Endodermal cell (in vitro differentiated cells): ENCODE measurements at places on chromosomes 7 and 10. TPM values are rescaled to one million over a fixed set of nuclear protein-coding genes. Genes with fewer than 3 reads are reported as not detected.

DNA sequence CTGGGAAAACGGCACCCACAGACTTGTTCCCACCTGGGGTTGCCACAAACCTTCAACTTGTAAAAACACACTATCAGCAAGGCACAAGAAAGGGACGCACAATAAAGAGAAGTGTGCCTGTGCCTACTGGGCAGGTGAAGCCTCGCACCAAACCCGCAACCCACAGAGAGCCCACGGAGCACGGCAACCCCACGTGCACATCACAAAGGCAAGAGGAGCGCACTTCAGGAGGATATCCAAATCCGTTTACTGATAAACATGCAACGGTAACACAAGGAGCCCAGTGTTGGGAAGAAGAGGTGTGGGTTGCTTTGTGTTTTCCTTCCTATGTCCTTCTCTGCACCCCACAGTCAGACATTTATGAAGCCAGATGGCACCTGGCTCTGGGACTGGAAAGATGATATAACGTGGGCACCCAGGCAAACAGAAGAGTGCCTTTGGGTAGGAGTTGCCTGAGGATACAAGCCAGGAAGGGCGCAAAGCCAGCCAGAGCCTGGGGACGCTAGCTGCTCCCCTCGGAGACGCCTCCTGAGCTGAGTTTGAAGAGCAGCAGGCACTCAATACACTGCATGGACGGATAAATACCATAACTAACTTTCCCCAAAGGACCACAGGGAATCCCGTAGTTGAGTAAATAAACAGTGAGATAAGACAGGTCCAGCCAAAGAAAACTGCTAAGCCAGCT lies 41.6 kb downstream of the TCERG1L start:
- H3K4me1 ChIP-seq: peaks cover 5% of the 10 kb centered on the region
- no peak overlapping the region for H3K4me3 ChIP-seq
- H3K27ac ChIP-seq: no peak overlapping the region
- H3K36me3 ChIP-seq: no peaks in the 10 kb centered on the region
- H3K27me3 ChIP-seq: no peaks in the 10 kb centered on the region

- no peak overlapping the region for H3K4me3 ChIP-seq
- no peak for DNase-seq
- no peak overlapping the region for H3K27ac ChIP-seq
These were observed 2.5 kb upstream of the CLDN4 start for GRCh38 chr7:73828107-73828803.

GRCh38 chr7:128951296-128951695 lies 13.6 kb downstream of the IRF5 start:
- no peak overlapping the region for H3K4me3 ChIP-seq
- DNase-seq: no peak
- peaks cover 2% of the 10 kb centered on the region for H3K4me1 ChIP-seq
- no peak overlapping the region for H3K27ac ChIP-seq

Gene HTR5A
- total RNA-seq: 0.11 and 0.16 TPM in 2 replicates

- no peak for DNase-seq
- H3K36me3 ChIP-seq: no peaks in the 10 kb centered on the region
- no peak overlapping the region for H3K4me3 ChIP-seq
- H3K4me1 ChIP-seq: no peaks in the 10 kb centered on the region
These were observed 13.3 kb upstream of the SLC16A12 start for GRCh38 chr10:89548673-89549072.

- no peak overlapping the region for H3K27ac ChIP-seq
- no peak overlapping the region for H3K4me3 ChIP-seq
- DNase-seq: peak; percentile 61
- H3K36me3 ChIP-seq: no peaks in the 10 kb centered on the region
- no peaks in the 10 kb centered on the region for H3K27me3 ChIP-seq
- H3K4me1 ChIP-seq: peaks cover 20% of the 10 kb centered on the region
These were observed 12.3 kb upstream of the ENO4 start for GRCh38 chr10:116836902-116837523.

- peaks cover 53% of the 10 kb centered on the region for H3K36me3 ChIP-seq
- no peak overlapping the region for H3K27ac ChIP-seq
- peak overlapping the region; percentile 68 for H3K4me3 ChIP-seq
These were observed 23.3 kb downstream of the AVL9 start for GRCh38 chr7:32518534-32519140.

DNA sequence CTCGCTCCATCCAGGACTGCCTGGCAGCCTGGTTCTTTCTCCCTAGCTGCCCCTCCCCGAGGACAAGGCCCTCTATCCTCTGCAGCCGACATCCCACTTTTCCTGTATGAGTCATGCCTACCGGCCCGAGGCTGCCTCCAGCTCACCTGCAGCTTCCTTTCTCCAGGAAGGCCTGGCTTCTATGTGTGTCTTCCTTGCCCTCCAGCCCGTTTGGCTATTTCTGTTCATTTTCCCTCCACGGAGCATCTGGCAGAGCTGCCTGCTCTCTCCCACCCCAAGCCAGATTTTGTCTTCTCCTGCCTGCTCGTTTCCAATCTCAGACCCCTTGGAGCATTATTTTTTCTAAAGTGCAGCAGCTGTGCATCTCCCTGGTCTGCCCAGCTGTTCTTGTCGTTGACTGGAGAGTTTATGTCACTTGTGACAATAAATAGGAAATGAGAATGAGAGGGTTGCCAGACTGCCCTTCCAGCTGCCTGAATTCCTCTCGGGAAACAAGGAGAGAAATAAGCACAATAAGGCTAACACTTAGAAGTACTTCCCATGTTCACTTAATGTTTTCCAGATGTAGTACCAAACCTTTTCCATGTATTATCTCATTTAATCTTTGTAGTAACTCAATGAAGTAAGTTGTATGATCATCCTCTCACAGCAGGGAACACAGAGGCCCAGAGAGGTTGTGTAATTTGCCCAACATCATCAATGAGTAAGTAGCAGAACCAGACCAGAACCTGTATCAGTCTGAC lies 19.7 kb downstream of the UBTD1 start:
- peak; percentile 77 for DNase-seq
- no peaks in the 10 kb centered on the region for H3K4me1 ChIP-seq
- no peaks in the 10 kb centered on the region for H3K27me3 ChIP-seq
- H3K4me3 ChIP-seq: no peak overlapping the region

Gene MACC1
- total RNA-seq: 1.4 and 2.8 TPM in 2 replicates

GRCh38 chr10:103676058-103676785 lies 179.2 kb downstream of the SH3PXD2A start:
- no peak overlapping the region for H3K4me3 ChIP-seq
- H3K36me3 ChIP-seq: no peaks in the 10 kb centered on the region
- no peaks in the 10 kb centered on the region for H3K4me1 ChIP-seq
- H3K27me3 ChIP-seq: no peaks in the 10 kb centered on the region
- no peak for DNase-seq

GRCh38 chr10:61975391-61975932 lies 74.0 kb downstream of the ARID5B start:
- no peak for DNase-seq
- H3K27me3 ChIP-seq: no peaks in the 10 kb centered on the region

DNA sequence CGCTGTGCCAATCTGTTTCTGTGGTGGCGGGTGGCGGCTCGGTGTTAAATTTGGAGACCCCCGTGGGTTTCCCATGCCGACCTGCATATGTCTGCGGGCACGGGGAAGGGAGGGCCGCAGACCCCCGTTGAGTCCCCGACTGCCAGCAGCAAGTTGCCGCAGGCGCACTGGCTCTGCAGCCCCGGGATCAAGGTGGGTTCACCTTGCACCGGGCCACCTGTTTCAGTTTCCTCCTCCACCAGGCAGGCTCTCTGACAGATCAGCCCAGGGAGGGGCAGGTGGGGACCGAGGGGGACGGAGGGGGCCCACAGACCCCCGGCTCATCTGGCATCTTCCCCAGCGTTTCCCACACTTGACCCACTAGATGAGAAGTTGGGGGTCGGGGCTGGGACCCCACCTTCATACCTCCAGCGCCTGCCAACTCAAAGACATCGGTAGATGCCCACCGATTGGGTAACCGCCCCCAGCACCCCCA lies 95.9 kb downstream of the CUX1 start:
- H3K4me3 ChIP-seq: no peak overlapping the region
- peaks cover 8% of the 10 kb centered on the region for H3K4me1 ChIP-seq
- DNase-seq: no peak
- no peak overlapping the region for H3K27ac ChIP-seq
- no peaks in the 10 kb centered on the region for H3K27me3 ChIP-seq

Gene TWIST1
- 0.46 to 1.7 TPM (median 1.7 TPM) in 3 replicates for total RNA-seq

GRCh38 chr7:8169171-8169570 lies 92.8 kb downstream of the ICA1 start:
- no peaks in the 10 kb centered on the region for H3K36me3 ChIP-seq
- no peak overlapping the region for H3K27ac ChIP-seq
- H3K4me3 ChIP-seq: no peak overlapping the region
- no peak for DNase-seq
- H3K27me3 ChIP-seq: no peaks in the 10 kb centered on the region

DNA sequence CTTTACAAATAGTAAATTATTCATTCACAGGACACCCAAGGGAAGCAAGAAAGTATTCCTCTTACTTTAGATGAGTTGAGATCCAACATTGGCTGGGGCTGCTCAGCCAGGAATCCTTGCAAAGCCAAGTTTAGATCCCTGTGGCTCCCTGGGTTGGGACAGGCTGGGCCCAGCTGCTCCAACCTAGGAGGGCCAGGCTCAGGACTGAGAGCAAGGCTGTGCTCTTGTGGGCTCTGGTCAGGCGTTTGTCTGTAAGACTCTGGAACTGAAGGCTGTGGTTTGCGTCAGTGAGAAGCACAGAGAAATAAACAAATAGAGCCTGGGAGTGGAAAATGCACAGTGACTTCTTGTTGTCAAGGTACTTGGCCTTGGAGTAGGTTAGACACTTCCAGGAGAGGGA lies 53.2 kb upstream of the TMEM273 start:
- no peak overlapping the region for H3K4me3 ChIP-seq
- H3K27me3 ChIP-seq: peaks cover 2% of the 10 kb centered on the region
- H3K36me3 ChIP-seq: no peaks in the 10 kb centered on the region

Gene ZC3HAV1L
- 9.7 to 24.4 TPM (median 12.0 TPM) in 3 replicates for total RNA-seq

DNA sequence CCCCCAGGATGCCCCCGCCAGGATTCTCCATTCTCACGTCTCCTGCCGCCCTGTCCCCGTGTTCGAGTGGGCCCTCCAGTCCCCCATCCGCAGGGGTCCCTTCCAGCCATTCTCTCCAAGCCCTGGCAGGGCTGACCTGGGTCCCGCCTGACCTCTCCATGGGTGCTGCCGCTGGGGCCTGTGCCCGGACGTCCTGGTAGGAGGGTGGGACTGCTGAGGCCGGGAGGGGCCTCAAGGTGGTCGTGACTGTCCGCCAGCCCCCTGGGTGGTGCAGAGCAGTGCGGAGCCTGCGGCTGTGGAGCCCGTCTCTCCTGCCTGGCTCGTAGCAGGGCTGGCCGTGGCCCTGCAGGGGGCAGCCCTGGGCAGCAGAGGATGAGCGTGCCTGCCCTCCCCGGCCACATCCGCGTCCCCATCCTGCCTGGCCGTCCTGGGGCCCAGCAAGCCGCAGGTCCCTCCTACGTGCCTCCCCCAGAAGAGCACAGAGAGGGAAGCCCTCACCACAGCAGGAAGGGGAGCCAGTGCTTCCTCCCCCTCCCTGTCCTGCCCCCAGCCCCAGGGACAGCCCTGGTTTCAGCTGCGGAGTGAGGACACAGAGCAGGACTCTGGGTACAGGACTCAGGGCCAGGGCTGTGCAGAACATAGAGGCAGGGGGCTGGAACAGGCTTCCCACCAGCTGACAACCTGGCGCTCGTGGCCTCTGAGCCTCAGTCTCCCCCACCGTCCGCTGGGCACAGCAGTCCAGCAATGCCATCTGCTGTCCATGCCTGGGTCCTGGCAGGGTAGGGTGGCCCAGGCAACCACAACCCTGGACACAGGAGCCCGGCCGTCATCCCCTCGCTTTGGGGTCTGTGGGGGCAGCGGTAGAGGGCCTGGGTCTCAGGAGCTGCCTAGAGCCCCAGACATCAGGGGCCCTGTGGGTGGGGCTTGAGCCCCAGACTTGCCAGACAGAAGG lies 1.5 kb upstream of the GRIFIN start:
- no peak overlapping the region for H3K4me3 ChIP-seq
- H3K27ac ChIP-seq: no peak overlapping the region
- H3K4me1 ChIP-seq: no peaks in the 10 kb centered on the region
- H3K27me3 ChIP-seq: no peaks in the 10 kb centered on the region
- H3K36me3 ChIP-seq: no peaks in the 10 kb centered on the region

Gene NPS
- not detected in 3 replicates for total RNA-seq

Gene SSC4D
- 18.3 and 21.9 TPM in 2 replicates for total RNA-seq

- no peak overlapping the region for H3K27ac ChIP-seq
- no peak for DNase-seq
- H3K36me3 ChIP-seq: no peaks in the 10 kb centered on the region
These were observed 410.4 kb upstream of the AUTS2 start for GRCh38 chr7:69187824-69188333.

- no peak overlapping the region for H3K4me3 ChIP-seq
- H3K4me1 ChIP-seq: no peaks in the 10 kb centered on the region
- no peaks in the 10 kb centered on the region for H3K36me3 ChIP-seq
- no peak overlapping the region for H3K27ac ChIP-seq
These were observed 79.7 kb downstream of the TBXAS1 start for GRCh38 chr7:139908792-139909191.

Gene HOXA1
- total RNA-seq: not detected in 3 replicates

GRCh38 chr7:123772652-123773051 lies 23.8 kb upstream of the WASL start:
- peaks cover 3% of the 10 kb centered on the region for H3K4me1 ChIP-seq
- DNase-seq: no peak
- H3K36me3 ChIP-seq: no peaks in the 10 kb centered on the region
- H3K27me3 ChIP-seq: no peaks in the 10 kb centered on the region

GRCh38 chr10:129400426-129400825 lies 66.6 kb upstream of the MGMT start:
- H3K4me1 ChIP-seq: no peaks in the 10 kb centered on the region
- no peaks in the 10 kb centered on the region for H3K36me3 ChIP-seq
- H3K27ac ChIP-seq: no peak overlapping the region
- H3K27me3 ChIP-seq: no peaks in the 10 kb centered on the region

Gene GBF1
- total RNA-seq: 31.4 to 38.1 TPM (median 33.5 TPM) in 3 replicates

DNA sequence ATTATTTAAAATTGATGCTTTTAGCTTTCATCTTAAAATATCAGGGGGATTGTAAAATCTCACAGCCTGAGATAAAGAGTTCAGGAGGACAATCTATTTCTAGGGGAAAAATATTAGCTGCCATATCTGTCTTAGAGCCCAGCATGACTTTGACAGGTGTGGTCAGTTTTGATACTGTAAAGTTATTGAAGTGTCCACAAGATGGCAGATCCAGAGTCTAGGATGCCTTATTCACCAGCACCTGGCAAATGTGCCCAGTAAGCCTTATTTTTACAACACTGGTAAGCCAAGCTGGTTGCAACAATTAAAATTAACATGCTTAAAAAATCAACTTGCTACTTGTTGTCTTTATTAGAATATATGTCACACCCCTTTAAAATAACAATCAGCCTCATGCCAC lies 579.3 kb downstream of the SH2D4B start:
- DNase-seq: no peak
- no peaks in the 10 kb centered on the region for H3K4me1 ChIP-seq
- no peaks in the 10 kb centered on the region for H3K36me3 ChIP-seq
- H3K4me3 ChIP-seq: no peak overlapping the region
- H3K27ac ChIP-seq: no peak overlapping the region
- H3K27me3 ChIP-seq: no peaks in the 10 kb centered on the region

Gene KIF11
- 29.7 to 57.3 TPM (median 55.7 TPM) in 3 replicates for total RNA-seq

Gene LRRC27
- 9.5 and 10.3 TPM in 2 replicates for total RNA-seq

- DNase-seq: no peak
- H3K27me3 ChIP-seq: no peaks in the 10 kb centered on the region
- H3K27ac ChIP-seq: no peak overlapping the region
- H3K36me3 ChIP-seq: no peaks in the 10 kb centered on the region
- H3K4me3 ChIP-seq: no peak overlapping the region
These were observed 100.7 kb downstream of the IQUB start for GRCh38 chr7:123433665-123434064.

Gene AGK
- total RNA-seq: 25.7 to 46.0 TPM (median 41.7 TPM) in 3 replicates

GRCh38 chr10:101601541-101601940 lies 13.4 kb downstream of the DPCD start:
- no peak overlapping the region for H3K4me3 ChIP-seq
- H3K36me3 ChIP-seq: peaks cover 19% of the 10 kb centered on the region
- H3K27me3 ChIP-seq: no peaks in the 10 kb centered on the region
- H3K27ac ChIP-seq: no peak overlapping the region

Gene C7orf33
- total RNA-seq: not detected in 2 replicates

Gene OR6B1
- not detected in 2 replicates for total RNA-seq

Gene SFRP5
- 1.3 and 1.8 TPM in 2 replicates for total RNA-seq
